ENCODE measurements at places on chromosomes 1 and 21.

- no peak for DNase-seq
These were observed 91.2 kb downstream of the ATP6V1G3 start for GRCh38 chr1:198449261-198449660.

GRCh38 chr1:240572328-240572727, 39.6 kb downstream of the GREM2 start:
- DNase-seq = no peak

GRCh38 chr21:28758042-28758882, 234.4 kb downstream of the LTN1 start:
- no peak for DNase-seq

DNA sequence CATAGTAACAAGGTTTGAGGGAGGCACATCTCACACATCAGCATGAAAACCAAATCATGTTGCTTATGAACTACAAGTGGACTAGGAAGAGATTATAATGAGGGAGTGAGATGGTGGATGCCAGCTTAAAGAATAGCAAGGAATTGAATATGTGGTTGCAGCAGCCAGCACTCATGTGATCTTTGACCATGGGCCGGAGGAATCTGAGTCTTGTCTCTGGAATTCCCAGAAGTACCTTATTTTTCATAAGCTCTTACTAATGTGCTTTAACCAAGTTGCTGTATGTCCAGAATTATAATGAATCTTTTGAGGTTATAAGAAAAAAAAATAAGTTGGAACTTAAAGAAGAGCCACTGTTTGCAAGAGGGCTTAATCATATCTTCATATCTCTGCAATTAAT, 97.0 kb downstream of the DISP1 start:
- DNase-seq = no peak

GRCh38 chr1:202282596-202283283, 59.0 kb downstream of the UBE2T start:
- peak; percentile 13 for DNase-seq

DNA sequence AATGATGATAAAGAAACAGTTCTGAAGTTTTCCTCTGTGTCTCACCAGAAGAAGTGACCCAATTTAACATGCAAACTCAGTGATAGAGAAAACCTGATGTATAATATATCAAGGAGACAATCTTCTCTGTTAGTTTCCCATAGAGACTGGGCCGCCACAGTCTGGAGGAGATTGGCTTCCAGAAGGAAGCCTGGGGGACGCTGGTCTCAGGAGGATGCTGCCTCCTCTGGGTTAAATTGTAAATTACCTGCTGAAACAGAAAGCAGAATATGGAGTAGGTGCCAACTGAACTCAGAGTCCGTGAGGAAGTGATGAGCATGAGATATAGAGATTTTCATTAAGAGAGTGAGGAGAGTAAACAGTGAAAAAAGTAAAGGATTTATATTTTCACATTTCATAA, 15.8 kb downstream of the OR14I1 start:
- DNase-seq = no peak

GRCh38 chr1:43239484-43239883, 30.3 kb upstream of the TMEM125 start:
- no peak for DNase-seq

DNA sequence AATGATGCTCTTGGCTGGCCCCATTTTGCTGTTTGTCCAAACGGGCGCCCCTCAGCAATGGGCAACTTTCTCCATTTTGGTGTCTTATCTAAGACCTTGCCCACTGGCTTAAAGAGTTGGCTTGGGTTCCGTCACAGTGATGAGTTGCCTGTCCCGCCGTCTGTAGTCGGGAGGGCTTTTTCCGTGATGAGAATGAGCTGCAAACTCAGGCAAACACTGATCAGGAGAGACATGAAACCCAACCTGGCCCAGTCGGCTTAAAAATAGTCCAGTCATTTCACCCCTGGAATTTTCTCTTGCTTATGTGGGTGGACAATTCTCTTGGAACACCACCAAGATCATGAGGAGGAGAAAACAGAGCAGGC, 79.3 kb downstream of the ST6GALNAC3 start:
- DNase-seq = no peak

- no peak for DNase-seq
These were observed 115.1 kb upstream of the TMEM51 start for GRCh38 chr1:15038232-15039016.

DNA sequence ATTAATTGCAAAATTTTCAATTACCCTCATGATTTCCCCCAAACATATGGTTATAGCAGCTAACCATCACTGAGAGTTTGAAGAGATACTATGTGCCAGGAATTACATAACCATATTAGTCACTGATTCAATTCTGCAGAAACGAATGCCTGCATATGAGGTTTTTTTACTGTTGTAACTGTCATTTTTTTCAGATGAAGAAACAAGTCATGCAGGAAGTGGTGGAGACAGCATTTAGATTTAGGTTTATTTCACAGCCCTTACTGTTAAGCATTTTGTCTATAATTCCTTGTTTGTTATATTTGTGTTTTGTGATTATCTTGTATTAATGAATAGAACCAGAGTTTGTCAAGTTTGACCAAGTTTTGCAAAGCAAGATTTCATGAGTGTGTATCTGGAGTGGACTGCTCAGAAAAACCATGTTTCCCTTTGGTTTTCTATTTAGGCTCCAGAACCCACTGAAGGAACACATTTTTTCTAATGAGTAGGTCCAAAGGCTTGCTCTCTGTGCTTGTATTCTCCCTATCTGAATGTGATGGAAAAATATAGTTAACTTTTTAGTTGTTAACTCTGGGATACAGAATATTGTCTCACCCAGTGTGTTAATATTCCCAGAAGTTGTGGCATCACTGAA, 308.5 kb upstream of the ADAMTS5 start:
- DNase-seq = no peak

DNA sequence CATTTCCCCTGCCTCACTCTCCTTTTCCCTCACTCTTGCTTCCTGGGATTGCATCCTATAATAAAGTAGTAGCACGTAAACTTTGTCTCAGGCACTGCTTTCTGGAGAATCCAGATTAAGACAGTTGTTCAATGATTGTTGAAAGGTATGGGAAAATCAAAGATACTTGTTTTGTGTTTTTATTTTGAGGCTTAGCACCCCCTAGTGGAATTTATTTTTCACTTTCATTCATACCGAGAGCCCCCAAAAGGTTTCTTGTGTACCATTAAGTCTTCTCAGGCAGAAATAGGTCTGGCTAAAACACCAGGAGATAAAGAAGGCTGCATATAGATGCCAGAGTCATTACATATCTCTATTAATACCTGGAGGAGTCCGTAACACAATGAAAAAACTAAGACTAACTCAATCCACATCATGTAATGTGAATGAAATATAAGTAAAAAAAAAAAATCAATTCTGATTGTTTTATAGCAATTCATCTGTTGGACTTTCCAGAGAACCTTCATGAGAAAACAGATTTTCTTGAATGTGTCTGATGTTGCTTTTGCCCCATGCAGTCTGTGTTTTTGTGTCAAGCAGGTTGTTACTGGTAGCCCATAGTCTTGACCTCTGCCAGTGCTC, 103.5 kb downstream of the RPE65 start:
- peak; percentile 44 for DNase-seq

- no peak for DNase-seq
These were observed 236.6 kb downstream of the GRIK3 start for GRCh38 chr1:36797761-36798160.

DNA sequence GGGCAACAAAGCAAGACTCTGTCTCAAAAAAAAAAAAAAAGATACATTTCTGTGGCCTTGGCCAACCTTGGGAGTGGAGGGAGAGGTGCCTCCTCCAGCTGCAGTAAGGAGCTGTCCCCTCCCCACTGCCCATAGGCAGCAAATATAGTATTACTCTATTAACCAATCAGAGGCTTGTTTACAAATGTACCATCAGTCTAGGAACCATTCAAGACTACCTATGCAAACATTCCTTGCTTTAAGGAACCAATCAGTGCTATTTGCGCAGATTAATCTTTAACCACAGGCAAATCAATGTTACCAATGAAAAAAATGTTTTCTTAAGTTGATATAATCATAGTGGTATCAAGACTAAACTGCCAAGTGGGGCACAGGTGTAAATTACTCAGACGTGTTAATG, 1.1 kb downstream of the CELA2A start:
- no peak for DNase-seq

- DNase-seq = no peak
These were observed 1.6 kb upstream of the S100A6 start for GRCh38 chr1:153537376-153537730.

DNA sequence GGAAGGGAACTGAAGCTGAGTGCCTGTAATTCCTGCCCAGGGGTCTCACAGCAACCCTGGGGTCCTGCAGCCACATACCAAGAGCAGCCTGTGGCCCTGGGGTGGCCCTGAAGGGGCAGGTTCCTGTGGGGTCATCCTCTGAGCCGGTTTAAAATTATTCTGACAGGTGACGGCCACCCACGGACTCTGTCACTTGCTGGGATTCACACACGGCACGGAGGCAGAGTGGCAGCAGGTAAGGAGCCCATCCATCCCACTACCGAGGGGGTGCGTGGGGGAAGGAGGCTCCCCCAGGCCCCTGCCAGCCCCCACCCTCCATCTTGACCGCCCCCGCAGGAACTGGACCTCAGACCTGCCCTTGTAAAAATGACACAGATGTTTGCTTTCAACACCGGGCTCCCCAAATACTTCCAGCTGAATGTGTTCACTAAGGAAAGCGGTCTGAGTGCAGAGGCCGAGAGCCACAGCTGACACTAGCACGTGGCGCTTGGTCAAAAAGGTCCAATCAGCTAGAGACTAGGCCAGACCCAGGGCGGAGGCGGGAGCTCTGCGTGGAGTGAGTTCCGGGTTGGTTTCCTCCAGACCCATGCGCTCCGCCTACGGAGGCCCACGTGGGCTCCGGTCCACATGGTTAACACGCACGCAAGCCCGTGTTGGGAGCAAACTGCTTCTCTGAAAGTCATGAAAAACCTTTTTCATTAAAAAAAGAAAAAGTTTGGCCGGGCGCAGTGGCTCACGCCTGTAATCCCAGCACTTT, 10.0 kb downstream of the YBEY start:
- DNase-seq = no peak

DNA sequence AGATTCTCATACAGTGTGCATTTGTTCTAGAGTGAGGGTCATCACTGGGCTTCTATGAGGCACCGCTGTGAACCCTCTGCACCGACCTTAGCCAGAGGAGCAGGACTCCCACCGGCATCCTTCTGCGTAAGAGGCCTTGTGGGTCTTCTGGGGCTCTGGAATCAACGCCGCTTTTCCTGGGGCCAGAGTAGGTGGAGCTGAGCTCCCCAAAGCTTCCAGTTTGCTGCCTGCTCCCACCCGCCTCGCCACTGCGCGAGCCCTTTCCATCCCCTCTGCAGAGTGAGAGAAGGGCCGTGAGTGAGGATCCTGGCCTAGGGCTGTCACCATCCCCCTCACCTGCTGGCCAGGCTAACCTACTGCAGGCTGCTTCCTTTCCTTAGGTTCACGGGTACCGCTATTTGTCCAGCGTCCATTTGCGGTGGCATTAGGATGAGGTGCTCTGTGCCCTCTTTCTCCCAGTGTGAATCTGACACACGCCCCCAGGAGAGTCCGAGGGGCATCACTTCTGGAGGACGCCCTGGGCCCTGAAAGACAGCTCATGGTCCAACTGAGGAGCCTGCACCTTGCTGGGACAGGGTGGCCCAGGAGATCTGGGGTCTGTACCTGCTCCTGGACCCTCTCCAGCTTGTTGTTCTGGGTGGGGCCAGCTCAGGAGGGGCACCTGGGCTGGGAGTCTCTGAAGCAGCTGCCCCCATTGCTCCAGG, 36.2 kb downstream of the UMODL1 start:
- DNase-seq = no peak

DNA sequence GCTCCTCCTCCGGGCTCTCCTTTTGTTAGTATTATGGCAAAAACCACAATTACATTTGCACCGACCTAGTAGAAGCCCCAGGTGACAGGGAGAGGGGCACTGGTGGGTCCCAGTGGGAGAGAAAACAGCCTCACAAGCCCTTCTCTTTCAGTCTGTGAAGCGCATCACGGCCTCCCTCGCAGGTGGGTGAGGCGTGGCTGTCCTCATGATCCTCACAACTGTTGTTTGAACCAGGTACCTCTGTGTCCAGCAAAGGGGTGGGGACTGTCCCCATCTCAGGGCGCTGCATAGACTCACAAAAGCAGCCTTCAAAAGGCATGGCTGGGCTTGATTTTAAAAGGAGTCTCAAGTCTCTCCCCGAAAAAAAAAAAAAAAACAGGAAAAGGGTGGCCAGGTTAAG, 7.9 kb upstream of the C2CD2 start:
- no peak for DNase-seq

DNA sequence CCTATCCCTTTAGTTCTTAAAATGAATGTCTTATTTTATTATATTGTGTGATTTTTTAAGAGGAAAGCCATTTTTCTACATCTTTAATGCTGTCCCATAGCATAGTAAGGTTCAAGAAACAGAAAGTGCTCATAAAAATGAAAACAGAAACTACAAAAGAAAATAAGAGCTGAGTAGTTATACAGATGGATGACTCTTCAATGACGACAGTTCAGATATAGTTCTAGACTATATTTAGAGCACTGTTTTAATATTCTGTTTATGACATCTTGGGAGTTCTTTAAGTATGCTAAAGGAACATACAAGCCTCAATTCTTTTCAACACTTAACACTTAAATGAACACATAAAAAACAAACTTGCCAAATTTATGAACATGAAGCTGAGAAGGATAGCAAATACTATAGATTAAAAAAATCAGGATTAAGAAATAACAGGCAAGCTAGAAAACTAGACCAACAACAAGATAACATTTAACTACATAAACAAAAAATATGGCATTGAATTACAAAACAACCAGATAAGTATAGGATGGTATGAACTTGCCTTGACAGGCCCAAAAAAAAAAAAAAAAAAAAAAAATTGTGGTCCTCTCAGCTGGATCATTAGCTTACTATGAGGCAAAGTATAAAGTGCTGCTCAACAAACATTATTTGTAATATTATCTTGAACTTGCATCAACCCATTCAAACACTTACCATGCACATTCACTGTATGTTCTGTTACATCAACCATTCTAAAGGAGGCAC, 87.9 kb downstream of the ZZZ3 start:
- DNase-seq = no peak

DNA sequence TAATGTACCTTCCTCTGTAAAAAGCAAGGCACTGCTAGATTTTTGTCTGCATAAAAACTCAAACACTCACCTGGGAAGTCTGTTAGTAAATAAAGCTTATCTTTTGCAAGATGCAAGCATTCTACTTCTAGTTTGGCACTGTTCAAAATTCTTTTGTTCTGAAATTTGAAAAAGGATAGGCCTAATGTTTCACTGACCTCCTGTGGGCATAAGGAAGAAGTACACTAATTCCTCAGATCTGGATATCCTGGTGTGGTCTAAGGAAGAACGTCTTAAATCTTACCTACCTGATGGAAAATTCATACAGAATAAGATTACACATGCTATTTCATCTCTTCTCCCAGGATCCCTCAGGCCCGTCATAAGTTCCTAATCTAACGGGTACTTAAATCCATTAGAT, 93.5 kb upstream of the CAMK1G start:
- peak; percentile 75 for DNase-seq

DNA sequence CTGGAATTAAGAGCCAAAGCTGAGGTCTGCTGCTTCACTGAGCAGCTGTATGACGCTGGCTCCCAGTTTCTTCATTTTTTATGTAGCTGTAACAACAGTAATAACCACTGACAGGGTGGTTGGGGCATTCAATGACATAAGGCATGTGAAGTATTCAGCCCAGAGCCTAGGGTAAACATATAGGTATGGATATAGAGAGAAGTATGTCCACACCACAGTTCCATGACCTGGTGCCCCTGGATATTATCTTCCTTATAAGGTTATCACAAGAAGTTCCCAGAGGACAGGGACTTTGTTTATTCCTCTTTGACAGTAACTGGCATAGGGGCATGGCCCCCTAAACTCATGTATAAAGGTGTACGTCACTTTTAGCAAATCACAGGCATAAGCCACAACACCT, 14.7 kb downstream of the RAB42 start:
- no peak for DNase-seq

- peak; percentile 83 for DNase-seq
These were observed at the start of gene CAMK1G for GRCh38 chr1:209583408-209583807. Gene CAMK1G (plus strand): TSS chr1:209583714. CDS start chr1:209594984, 11,270 bp downstream.
